Left renal pelvis (tissue), 4 donors: ENCODE measurements at places on chromosomes 5 and 9.

GRCh38 chr5:167720259-167720658, 571.2 kb upstream of the WWC1 start:
- no peak for DNase-seq

- no peak for DNase-seq
These were observed 346.3 kb downstream of the ENC1 start for GRCh38 chr5:74294231-74294705.

- DNase-seq: no peak
These were observed 4.2 kb upstream of the ENTPD8 start for GRCh38 chr9:137445275-137445807.

DNA sequence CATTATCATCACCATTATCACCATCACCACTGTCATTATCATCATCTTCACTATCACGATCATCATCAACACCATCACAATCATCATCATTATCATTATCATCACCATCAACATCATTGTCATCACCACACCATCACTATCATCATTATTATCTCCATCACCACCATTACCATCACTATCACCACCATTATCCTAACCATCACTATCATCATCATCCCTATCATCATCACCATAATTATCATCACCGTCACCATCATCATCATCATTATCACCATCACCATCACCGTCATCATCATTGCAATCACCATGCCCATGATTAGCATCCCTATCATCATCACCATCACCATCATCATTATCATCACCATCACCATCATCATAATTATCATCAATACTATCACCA, 311.9 kb downstream of the IRX2 start:
- DNase-seq: no peak

- DNase-seq: no peak
These were observed 36.9 kb downstream of the CLINT1 start for GRCh38 chr5:157821822-157822622.

- DNase-seq: no peak
These were observed 1075.1 kb downstream of the NR2F1-AS1 start for GRCh38 chr5:92505925-92506324.

DNA sequence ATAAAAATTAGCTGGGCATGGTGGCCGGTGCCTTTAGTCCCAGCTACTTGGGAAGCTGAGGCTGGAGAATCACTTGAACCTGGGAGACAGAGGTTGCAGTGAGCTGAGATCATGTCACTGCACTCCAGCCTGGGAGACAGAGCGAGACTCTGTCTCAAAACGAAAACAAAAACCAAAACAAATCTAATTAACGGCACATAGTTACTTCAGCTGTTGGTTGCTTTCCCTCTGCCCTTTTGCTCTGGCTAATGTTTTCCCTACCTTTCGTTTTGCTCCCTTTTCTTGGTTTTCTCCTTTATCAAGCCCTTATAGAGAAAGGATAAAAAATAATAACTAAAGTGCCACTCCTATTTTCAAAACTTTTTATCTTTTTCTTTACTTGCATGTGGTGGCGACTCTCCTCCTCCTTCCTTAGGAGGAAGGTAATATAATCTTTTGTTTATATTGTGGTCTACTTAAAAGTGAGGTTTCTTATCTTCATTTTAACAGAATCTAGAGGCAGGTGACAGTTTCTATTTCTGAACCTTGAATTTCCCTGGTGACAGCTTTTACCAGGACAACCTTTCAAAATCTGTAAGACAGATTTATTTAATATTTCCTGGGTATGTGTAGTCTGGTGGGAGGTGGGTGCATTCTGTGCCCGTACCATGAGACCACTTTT, 125.4 kb downstream of the ARHGEF28 start:
- no peak for DNase-seq

DNA sequence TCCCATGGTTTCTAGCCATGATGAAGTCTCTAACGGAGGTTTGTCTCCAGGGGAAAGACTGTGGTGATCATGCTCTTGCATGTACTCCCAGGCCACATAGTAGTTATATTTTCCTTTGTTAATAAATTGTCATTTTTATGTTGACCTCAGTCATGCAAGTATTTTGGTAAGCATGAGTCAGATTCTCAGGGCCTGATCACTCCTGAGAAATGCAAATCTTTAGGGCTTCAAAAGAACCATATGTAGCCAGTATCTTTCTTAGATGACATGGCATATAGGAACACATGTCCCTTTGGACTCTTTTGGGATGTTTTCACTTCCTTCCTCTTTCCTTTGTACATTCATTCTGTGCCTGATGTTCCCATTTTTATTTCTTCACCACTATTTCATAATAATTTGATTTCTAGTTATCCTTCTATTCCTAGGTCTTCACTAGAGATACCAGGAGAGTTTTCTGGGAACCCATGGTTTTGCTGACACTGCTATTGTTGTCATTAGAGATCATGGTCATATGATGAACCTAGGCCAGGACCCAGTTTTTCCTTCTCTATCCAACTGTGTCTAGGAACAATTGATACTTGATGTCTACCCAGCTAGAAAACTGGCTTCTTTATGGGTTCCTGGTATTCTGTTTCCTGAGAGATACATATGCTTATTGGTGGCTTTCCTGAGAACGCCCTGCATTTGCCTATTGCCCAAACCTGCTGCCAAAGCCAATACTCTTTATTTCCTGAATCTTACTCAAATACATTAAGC, 248.1 kb upstream of the NREP start:
- DNase-seq: no peak

DNA sequence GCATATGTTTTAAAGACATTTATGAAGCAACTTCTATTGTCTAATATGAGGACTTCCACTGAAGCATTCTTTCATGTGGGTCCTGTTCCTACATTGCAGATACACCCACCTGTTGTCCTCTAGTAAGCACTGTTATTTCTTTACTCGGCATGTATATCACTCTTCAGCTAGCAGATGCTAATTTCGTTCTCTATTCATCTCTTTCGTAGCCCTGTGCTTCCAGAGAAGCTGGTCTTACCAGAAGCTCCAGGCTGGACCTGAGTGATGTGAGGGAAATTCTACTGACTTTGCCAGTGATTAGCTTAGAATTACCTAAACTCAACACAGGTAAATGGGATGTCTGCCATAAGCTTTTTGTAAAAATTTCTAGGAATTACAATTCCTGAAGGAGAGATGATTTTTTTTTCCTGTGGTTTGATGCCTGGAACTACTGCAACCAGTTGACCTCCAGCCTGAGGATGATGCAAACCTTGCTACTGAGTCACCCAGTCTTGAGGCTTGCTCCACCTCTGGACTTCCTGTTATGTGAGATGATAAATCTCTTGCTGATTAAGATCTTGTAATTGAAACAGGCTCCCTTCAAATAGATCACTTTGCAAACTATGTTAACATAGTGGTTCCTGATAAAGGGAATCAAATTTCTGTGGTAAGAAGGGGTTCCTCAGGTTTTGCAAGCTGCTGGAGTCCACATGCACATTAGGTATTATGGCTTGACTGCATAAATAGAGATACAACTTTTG, 52.2 kb upstream of the SPINK5 start:
- no peak for DNase-seq

- no peak for DNase-seq
These were observed 195.8 kb downstream of the SREK1 start for GRCh38 chr5:66339896-66340295.

DNA sequence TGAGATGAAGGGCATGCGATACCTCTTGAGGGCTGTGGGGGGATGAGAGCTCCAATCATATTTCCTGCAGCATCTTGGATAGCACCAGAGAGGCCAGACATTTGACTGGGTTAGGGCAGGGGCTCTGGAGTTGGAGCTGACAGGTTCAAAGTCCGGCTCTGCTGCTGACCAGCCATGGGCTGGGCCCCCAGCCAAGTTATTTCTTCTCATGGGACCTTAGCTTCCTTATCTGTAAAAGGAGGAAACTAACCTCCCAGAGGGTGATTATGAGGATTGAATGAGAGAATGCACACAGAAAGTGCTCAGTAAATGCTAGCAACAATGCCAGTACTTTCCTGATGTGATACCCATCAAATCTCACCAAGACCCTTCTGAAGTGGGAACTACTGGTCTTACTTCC, 65.2 kb upstream of the SLC25A51 start:
- DNase-seq: no peak

- no peak for DNase-seq
These were observed 539.7 kb upstream of the DAP start for GRCh38 chr5:11300736-11301135.

DNA sequence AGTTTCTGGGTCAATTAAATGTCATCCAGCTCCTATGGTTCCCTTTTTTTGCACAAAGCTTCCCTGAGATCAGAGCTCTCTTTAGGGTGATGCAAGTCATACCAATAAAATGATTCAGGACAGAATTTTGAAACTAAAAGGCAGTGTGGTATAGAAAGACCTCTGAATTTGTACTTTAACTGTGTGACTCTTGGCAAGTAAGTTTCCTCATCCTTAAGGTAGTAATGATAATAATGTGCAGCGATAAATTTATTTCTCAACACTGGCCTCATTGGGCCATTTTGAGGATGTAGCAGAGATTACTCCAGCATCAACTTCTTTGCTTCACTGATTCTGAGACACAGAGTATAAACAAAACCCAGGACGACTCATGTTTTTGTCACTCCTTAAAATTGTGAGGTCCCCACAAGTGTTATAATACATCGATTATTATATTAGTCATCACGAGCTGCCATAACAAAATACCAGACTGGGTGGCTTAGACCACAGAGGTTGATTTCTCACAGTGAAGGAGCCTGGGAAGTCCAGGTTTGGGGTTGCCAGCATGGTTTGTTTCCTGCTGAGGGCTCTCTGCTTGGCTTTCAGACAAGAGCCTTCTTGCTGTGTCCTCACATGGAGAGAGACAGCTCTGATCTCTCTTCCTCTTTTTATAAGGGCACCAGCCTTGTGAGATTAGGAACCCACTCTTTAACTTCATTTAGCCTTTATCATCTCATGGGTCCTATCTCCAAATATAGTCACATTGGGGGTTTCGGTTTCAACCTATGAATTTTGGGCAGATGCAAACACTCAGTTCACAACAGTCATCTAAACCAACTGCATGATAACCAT, 293.0 kb downstream of the ZNF608 start:
- no peak for DNase-seq

DNA sequence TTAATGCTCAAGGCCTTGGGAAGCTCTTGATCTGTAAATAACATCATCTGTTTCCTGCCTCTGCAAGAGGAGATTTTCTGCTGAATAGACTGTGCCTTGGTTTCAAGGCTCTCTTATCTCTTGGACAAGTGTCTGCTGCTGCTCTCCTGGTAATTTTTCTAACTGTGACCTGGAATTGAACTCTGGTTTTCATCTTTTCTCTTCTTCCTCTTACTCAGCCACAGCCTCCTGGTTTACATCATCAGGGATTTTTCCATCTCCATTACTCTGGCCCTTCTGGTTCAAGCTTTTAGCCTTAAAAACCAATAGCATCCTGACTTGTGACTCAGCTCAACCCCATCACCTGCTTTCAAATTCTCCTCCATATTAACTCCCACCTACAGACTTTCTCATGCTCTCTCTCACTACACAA, 49.6 kb upstream of the ITGA1 start:
- DNase-seq: no peak

DNA sequence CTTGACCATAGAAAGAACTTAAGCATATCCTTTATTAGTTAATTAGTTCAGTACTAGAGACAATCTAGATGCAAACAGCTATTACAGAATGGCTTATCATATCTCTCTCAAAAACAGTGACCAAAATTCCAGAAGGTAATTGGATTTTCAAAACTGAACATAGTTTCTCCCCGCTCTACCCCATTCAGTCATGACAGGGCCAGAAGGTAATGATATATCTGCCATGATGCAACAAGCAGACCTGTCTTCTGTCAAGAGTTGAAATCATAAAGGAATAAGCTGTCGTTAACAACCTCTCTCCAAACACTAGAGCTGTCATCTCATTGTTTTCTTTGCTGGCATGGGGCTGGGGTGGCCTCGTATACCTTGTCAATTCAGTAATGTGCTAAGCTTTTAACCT, 200.5 kb upstream of the POU5F2 start:
- no peak for DNase-seq
